ENCODE measurements at places on chromosomes 2 and 18. TPM values are rescaled to one million over a fixed set of nuclear protein-coding genes. Genes with fewer than 3 reads are reported as not detected.

DNA sequence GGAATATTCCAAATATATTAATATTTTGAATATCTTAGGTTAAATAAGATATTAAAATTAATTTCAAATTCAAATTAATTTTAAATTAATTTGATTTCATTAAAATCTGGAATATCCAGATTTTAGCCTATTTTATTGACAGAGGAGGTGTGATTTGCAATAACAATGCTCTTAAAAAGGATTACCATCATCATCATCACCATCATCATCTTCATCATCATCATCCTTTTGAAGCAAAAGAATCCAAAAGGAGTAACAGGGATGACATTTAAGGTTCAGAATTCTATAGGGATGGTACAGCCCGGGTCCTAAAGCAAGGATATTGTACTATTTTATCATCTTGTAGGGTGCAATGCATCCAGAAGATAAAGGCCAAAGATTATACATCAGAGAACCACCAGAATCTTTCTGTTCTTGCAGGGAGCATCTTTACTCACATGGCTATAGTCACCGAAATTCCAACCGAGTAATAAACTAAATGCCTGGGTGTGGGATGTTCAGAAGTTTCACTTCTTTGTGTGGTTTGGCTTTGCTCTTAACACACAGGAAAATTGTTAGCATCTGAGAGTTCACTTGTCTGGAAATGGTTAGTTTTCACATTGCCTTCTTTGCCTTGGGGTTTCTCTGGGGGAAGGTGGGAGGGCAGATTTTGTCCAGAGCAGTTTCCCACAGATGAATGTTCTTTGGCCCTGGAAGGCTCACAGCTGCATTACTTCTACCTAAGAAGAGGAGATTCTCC, 99.1 kb upstream of the ITGA6 start:
- no peak for DNase-seq
- H3K4me1 ChIP-seq, result no peaks in the 10 kb centered on the region
- H3K27ac ChIP-seq, result no peak overlapping the region
- no peaks in the 10 kb centered on the region for H3K27me3 ChIP-seq
- no peaks in the 10 kb centered on the region for H3K36me3 ChIP-seq

DNA sequence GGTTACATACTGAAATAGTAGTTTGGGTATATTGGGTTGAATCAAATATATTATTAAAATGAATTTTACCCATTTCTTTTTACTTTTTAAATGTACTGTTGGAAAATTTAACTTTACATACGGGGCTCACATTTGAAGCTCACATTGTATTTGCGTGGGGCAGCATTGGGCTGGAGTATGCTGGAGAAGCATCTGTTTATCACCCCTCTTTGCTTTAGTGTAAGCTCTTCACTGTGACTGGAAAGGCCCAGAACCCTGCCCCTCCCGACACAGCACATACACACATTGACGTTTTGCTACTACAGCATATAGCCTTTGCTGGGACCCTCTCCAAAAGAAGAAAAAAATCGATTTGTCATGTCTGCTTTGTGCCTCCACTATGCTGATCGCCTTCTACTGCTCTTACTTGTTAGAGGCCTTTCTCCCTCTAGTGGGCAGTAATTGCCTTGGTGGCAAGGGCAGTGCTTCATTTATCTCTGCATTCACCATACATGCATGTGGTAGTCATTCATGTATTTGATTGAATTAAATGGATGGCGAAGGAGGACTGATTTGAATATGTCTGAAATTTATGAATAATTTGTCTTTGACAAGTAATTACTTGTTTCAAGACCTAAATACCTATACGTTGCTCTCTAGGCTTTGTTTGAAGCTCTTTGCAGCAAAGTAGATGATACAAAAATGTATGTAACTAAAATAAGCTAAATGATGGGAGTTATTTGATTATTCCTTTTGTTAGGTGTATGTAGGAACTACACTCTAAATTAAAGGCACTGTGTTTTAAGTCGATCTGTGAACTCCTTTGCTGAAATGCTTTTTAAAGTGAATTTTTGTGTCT, 37.4 kb downstream of the VAPA start:
- H3K27me3 ChIP-seq, result peaks cover 2% of the 10 kb centered on the region
- H3K4me1 ChIP-seq, result peaks cover 31% of the 10 kb centered on the region
- no peak overlapping the region for H3K4me3 ChIP-seq

Gene ABCG5
- total RNA-seq, result not detected

DNA sequence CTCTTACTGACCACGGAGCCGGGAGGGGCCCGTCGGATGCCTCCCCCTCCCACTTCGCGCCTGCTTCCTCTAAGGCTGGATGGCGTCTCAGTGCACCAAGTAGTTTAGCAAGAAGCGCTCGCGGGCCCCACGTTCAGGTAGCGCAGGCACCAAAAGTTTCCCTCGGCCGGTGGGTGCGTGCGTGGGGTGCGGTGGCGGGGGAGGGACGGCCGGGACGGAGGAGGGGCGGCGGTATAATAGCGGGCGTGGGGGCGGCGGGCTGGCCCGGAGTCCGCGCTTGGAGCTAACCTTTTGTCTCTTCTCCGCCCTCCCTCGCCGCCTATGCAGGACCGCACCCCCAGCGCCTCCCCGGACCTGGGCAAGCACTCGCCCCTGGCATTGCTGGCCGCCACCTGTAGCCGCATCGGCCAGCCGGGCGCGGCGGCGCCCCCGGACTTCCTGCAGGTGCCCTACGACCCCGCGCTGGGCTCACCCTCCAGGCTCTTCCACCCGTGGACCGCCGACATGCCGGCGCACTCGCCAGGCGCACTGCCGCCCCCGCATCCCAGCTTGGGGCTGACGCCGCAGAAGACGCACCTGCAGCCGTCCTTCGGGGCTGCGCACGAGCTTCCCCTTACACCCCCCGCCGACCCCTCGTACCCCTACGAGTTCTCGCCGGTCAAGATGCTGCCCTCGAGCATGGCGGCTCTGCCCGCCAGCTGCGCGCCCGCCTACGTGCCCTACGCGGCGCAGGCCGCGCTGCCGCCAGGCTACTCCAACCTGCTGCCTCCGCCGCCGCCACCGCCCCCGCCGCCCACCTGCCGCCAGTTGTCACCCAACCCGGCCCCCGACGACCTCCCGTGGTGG, 1.0 kb downstream of the SP5 start:
- peaks cover 28% of the 10 kb centered on the region for H3K27me3 ChIP-seq
- DNase-seq, result peak; percentile 26
- peak overlapping the region; percentile 68 for H3K4me3 ChIP-seq
- peaks cover 14% of the 10 kb centered on the region for H3K4me1 ChIP-seq
- no peak overlapping the region for H3K27ac ChIP-seq
- peaks cover 5% of the 10 kb centered on the region for H3K36me3 ChIP-seq

GRCh38 chr2:85278361-85278760, 49.4 kb downstream of the TGOLN2 start:
- H3K27ac ChIP-seq, result no peak overlapping the region
- H3K36me3 ChIP-seq, result no peaks in the 10 kb centered on the region
- no peak overlapping the region for H3K4me3 ChIP-seq

DNA sequence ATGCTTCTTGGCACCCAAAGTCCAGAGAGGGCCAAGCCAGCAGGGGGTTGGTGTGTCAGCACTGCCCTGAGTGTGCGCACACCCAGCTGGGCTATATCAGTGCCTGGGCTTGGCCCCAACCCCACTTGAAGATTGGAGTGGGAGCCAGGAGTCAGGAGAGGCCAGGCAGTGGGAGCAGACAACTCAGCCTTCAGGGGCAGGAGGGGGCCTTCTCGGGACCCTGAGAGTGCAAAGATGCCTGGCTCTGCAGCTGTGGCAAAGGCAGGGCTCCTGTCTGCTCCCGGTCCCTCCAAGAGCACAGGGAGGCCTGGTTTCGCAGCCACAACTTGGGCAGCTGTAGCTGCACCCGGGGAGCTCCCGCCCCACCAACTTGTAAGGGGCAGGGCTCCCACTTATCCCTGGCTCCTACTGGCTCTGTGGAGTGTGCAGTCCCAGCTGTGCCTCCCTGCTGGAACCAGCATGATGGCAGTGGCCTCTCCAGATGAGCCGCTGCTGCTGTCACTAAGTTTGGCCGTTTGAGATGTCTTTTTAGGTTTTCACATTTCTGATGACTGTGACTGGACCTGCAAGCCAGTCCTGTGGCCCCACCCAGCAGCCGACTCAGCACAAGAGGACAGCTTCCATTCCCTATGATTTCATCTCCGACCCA, 148.8 kb upstream of the HS6ST1 start:
- DNase-seq, result no peak
- H3K4me3 ChIP-seq, result no peak overlapping the region
- H3K4me1 ChIP-seq, result no peaks in the 10 kb centered on the region
- H3K36me3 ChIP-seq, result peaks cover 15% of the 10 kb centered on the region
- peaks cover 3% of the 10 kb centered on the region for H3K27me3 ChIP-seq

GRCh38 chr2:239459606-239460005, 58.8 kb upstream of the HDAC4 start:
- H3K36me3 ChIP-seq, result no peaks in the 10 kb centered on the region
- H3K27me3 ChIP-seq, result peaks cover 4% of the 10 kb centered on the region
- DNase-seq, result peak; percentile 80
- peak overlapping the region; percentile 69 for H3K4me3 ChIP-seq
- peaks cover 14% of the 10 kb centered on the region for H3K4me1 ChIP-seq

- peaks cover 7% of the 10 kb centered on the region for H3K36me3 ChIP-seq
- peaks cover 4% of the 10 kb centered on the region for H3K27me3 ChIP-seq
- peaks cover 18% of the 10 kb centered on the region for H3K4me1 ChIP-seq
Measured at GRCh38 chr2:241968417-241968816, 98.9 kb downstream of the RTP5 start.

Gene OSR1
- total RNA-seq, result 0.42 TPM

- H3K4me3 ChIP-seq, result no peak overlapping the region
- DNase-seq, result no peak
- H3K27me3 ChIP-seq, result peaks cover 15% of the 10 kb centered on the region
- H3K36me3 ChIP-seq, result no peaks in the 10 kb centered on the region
- no peak overlapping the region for H3K27ac ChIP-seq
- H3K4me1 ChIP-seq, result peaks cover 5% of the 10 kb centered on the region
Measured at GRCh38 chr2:218003281-218003944, 618 bp upstream of the TNS1 start.

Gene ARHGAP25
- 1.4 TPM for total RNA-seq

- no peaks in the 10 kb centered on the region for H3K4me1 ChIP-seq
- H3K36me3 ChIP-seq, result peaks cover 12% of the 10 kb centered on the region
- no peak overlapping the region for H3K4me3 ChIP-seq
- H3K27ac ChIP-seq, result no peak overlapping the region
- DNase-seq, result no peak
Measured at GRCh38 chr2:45316576-45317338, 294.3 kb downstream of the SRBD1 start.

DNA sequence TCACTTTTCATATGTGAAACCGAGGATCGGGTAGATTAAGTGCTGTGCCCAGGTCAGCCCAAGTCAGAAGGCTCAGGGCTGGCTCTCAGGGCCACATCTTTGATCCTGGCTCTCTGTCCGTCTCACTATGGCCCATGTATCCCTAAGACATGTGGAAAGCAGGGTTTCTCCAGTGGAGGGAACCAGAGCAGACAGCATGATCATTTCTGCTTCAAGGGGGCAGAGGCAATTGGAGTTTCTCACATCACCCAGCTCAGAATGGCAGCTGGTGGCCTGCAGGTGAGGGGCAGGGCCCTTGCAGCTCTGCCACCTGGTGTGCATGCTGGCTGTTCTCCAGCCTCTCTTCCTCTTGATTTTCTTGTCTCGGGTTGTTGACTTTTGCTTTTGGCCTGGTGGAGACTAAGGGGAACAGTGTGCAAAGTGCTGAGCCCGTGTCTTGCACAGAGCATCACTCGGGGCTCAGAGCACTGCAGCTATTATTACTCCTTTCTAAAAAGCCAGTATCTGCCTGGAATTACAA, 27.0 kb downstream of the LDLRAD4 start:
- H3K27ac ChIP-seq, result no peak overlapping the region
- no peak overlapping the region for H3K4me3 ChIP-seq
- H3K27me3 ChIP-seq, result peaks cover 4% of the 10 kb centered on the region
- peaks cover 4% of the 10 kb centered on the region for H3K4me1 ChIP-seq
- peaks cover 8% of the 10 kb centered on the region for H3K36me3 ChIP-seq
- DNase-seq, result no peak

DNA sequence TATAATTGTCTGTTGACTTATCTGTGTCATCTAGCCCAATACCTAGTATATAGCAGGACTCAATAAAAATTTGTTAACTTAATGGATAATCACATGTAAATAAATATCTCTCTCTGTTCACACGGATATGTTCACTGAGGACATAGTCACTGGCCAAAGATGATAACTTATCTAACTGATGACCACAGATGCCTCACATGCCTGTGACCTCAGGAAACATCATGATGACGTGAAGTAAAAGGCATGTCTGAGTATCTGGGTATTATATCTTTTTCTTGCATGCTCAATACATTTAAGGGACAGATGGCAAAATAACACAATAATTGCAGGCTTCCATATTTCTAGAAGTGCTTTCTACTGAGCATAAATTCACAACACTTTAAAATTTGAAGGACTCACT, 41.4 kb upstream of the PARD3B start:
- no peak for DNase-seq
- no peak overlapping the region for H3K27ac ChIP-seq
- no peaks in the 10 kb centered on the region for H3K36me3 ChIP-seq

Gene CYS1
- not detected for total RNA-seq

DNA sequence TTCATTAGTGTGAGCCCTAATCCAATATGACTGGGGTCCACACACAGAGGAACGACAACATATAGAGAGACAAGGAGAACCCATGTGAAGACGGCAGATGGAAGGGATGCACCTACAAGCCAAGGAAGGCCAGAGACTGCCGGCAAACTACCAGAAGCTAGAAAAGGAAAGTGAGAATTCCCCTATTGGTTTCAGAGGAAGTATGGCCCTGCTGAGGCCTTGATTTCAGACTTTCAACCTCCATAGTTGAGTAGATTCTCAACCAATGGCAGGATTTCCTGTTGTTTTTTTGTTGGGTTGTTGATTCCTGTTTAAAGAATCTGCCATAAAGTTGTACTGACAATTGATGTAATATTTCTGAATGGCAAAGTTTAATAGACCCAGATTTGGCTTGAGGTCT, 241.5 kb downstream of the SATB2 start:
- H3K4me1 ChIP-seq, result peaks cover 2% of the 10 kb centered on the region
- H3K27ac ChIP-seq, result no peak overlapping the region
- no peak for DNase-seq
- H3K27me3 ChIP-seq, result peaks cover 2% of the 10 kb centered on the region

DNA sequence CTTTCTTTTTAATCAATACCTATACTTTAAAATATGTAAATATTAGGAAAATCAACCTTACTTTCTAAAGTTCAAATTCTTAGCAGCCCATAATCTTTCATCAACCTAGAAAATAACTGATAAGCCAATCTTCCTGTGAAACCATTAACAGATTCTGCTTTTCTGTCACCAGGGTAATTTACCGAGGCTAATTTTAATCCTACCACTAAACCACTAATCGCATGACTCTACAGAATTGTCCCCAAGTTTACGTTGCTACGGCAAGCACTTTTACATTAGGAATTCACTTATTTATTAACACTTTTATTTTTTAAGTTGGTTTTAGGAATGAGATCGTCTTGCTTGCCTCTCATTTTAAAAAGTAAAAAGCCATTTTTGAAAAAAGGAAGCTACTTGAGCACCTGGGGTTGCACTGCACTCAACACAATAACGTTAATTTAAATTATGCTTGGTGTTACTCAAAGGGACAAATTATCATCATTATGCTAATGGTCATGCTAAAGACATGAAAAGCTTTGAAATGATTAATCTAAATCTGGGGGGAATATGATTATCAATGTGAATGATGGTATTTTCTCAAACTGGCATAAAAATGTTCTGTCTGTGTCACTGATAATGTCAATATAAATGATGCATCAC, 10.2 kb downstream of the ZNF516 start:
- DNase-seq, result no peak
- H3K27me3 ChIP-seq, result peaks cover 12% of the 10 kb centered on the region
- H3K36me3 ChIP-seq, result peaks cover 4% of the 10 kb centered on the region
- H3K27ac ChIP-seq, result peak overlapping the region; percentile 99
- H3K4me1 ChIP-seq, result peaks cover 76% of the 10 kb centered on the region

Gene MFSD6
- total RNA-seq, result 31.0 TPM

- H3K36me3 ChIP-seq, result no peaks in the 10 kb centered on the region
- H3K4me3 ChIP-seq, result no peak overlapping the region
- DNase-seq, result no peak
Measured at GRCh38 chr18:79453816-79454735, 58.3 kb downstream of the NFATC1 start.

Gene CCDC148
- 1.8 TPM for total RNA-seq

Gene ADCYAP1
- total RNA-seq, result 16.9 TPM

Gene PROC
- total RNA-seq, result not detected

Gene BMP10
- total RNA-seq, result not detected

Data from glutamatergic neuron (in vitro differentiated cells).